ELF-1 (cell line): ENCODE measurements at places on chromosomes 12 and 14.

DNA sequence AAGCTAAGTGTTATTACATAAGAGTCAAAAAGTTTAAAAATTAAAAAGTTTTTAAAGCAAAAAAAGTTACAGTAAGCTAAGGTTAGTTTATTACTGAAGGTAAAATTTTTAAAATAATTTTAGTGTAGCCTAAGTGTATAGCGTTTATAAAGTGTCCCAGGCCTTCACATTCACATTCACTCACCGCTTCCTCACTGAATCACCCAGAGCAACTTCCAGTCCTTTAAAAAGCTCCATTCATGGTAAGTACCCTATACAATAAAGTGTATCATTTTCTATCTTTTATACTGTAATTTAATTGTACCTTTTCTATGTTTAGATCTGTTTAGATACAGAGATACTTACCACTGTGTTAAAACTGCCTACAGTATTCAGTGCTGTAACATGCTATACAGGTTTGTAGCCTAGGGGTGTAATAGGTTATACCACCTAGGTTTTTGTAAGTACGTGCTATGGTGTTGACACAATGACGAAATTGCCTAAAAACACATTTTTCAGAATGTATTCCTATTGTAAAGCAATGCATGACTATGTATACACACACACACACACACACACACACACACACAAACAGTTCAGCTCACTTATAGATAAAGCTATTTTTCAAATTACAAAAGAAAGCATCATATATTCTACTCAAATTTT lies 3.7 kb downstream of the CLEC14A start:
- no peak for DNase-seq

GRCh38 chr14:25006961-25007795 lies 42.8 kb downstream of the STXBP6 start:
- no peak for DNase-seq

GRCh38 chr14:21019366-21019765 lies 5.5 kb downstream of the NDRG2 start:
- no peak for DNase-seq

DNA sequence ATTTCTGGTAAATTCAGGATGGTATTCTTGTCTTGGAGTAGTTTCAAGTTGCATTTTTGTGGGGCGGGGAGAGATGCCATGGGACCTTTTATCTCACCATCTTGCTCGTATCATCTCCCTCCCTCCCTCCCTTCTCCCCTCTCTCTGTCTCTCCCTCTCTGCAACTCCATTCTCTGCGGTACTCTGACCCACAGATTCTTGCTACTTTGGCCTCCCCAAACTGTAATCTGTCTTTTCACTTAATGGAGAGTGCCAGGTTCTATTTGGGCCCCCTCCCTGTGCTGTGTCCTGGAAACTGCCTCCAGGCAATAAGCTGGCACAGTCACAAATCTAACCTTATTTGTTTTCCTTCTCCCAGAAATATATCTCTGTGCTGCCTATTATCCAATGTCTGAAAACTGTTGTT lies 175.2 kb downstream of the PAWR start:
- no peak for DNase-seq

DNA sequence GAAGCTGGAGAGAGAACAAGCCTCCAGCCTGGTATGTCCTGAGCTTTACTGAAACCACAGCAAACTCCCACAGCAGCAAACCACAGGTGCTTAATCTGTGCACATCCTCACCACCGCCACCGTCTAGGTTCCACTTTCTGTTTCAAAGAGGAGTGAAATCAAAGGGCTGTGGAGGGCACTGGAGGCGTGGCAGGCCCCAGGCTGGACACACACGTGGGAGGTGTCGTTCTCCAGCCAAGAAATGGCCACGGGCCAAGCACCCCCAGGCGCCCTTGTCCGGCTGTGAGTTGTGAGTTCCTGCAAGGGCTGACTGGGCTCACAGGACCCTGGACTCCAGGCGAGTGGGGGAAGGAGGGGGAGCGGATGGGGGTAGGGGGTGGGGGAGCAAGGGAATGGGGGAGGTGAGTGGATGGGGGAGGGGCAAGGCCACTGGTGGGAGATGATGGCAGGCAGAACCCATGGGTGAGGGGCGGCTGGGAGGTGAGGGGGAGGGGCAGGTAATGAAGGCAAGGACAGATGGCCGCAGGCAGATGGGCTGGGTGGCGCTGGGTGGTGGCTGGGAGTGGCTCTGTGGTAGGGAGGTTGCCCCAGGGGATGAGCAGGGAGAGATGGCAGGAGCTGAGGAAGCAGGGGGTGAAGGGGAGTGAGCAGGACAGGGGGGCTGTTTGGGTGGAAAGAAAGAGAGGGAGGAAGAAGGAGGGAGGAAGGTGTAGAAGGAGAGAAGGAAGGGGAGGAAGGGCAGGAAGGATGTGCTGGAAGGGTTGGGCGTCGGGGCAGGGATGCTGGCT lies 86.7 kb downstream of the NCOR2 start:
- DNase-seq = no peak

- DNase-seq = no peak
Observed at GRCh38 chr12:130703733-130704375, 12.2 kb downstream of the RIMBP2 start.

- no peak for DNase-seq
Observed at GRCh38 chr12:93737457-93738198, 60.5 kb downstream of the CRADD start.

DNA sequence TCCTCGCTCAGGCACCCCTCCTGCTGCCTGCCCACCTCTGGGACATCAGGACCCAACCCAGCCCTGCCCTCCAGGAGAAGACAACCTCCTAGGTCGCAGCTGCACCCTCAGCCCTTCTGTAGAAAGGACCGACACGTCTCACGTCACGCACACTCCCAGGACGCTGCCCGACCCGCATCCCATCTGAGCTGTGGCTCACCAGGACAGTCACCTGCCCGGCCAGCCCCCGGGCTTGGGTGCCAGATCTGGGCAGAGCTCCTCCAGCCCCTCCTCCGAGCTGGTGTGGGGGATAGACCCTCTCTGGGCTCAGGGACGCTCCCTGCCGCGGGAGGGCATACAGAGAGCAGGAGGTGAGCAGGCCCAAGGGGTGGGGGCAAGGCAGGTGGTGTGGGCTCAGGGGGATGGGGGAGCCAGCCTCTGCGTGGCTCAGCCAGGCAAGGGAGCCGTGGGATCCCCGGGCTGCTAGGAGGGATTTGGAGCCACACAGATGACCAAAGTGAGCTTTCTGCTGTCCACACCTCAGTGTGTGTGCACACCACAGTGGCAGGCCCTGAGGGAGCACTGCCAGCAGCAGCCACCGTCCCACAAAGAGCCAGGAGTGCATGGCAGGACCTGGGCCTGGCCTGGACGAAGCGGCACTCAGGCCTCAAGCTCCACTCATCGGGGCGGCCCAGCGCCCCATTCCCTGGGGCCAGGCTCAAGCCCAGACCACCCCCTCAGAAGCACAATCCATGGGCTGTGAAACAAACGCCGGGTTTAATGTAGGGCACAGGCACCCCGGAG lies 13.6 kb downstream of the DEGS2 start:
- no peak for DNase-seq

DNA sequence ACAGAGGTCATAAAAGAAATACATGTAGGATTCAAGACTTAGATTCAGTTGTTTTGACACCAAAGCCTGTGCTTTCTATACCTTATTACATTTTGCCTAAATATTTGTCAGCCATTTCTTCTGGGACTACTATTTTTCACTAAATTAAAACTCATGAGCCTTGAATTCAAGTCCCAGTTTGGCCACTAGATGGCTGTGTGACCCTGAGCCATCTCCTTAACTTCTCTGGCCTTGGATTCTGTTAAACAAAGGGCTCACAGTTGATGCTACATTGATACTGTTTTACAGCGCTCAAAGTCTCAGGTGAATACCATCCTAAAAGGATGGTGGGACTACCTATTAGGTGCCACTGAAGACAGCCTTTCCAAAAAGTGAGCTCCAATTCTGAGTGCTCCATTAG lies 39.6 kb upstream of the CCDC198 start:
- DNase-seq = peak; percentile 45

GRCh38 chr14:90393966-90394365 lies 2.9 kb upstream of the CALM1 start:
- DNase-seq = no peak

- peak; percentile 72 for DNase-seq
Observed at GRCh38 chr12:121786440-121786825, 7.1 kb downstream of the RHOF start.
